ENCODE measurements at places on chromosomes 4 and X.
A peak's percentile ranks its signal among the peaks of the same experiment; 100 is the strongest.

DNA sequence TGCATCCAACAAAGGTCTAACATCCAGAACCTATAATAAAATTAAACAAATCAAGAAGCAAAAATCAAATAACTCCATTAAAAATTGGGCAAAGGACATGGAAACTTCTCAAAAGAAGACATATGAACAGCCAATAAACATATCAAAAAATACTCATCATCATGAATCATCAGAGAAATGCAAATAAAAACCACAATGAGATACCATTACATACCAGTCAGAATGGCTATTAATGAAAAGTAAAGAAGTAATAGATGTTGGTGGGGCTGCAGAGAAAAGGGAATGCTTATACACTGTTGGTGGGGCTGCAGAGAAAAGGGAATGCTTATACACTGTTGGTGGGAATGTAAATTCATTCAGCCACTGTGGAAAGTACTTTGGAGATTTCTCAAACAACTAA is 465.8 kb downstream of the ZIC3 start:
- DNase-seq: no peak

DNA sequence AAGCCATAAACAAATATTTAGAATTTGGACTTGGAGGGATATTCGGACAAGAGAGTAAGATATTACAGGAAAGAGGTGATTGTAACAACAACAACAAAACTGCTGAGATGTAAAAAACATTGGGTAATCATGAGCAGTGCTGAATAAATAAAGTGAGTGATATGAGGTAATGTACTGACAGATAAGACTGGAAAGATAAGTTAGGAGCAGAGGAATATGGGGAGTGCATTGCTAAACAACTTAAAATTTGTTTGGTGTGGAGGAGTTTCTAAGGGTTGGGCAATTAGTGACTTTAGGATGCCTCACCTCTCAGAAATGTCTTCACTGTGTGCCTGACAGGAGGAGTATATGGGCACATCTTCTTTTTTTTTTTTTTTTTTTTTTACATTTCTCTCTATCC is 637.8 kb upstream of the GRIA3 start:
- no peak for DNase-seq

DNA sequence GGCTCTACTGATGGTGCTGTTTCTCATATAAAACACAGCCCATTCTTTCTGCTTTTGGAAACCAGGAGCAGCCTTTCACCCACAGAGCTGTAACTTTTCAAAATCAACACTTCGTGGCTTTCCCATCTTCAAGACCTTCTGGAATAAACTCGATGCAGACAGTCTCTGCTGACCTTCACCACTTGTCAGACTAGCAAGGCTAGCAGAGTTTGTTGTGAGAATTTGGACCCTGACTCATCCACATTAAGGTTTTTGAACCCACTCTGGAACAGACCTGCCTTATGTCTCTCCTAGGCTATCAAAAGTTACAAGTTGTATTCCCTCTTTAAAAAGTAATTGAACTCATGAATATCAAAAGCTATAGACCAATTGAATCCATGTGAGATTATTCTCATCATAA is 88.6 kb downstream of the MAML3 start:
- no peak for DNase-seq

- no peak for DNase-seq
These were observed 511.0 kb upstream of the KLHL4 start for GRCh38 chrX:87006561-87006960.

DNA sequence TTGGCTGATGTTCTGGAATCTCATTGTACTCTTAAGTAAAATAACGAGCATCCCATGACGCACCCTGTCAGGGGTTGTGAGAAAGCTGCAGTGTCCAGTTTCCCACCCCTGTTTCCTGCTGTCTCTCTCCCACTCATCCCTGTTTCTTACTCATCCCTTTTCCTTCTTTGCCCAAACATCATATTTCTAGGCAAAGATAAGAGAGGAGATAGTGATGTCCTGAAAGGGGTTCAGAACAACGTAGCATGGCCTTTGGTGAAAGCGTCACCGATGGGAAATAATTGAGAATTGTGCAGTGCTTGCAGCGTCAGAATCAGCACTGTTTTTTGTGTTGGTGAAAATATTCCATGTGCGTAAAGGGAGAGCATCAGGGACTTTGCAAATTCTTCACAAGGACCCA is 23.5 kb upstream of the TMEM165 start:
- no peak for DNase-seq

GRCh38 chr4:6349896-6350603 is 80.4 kb downstream of the WFS1 start:
- DNase-seq: no peak

DNA sequence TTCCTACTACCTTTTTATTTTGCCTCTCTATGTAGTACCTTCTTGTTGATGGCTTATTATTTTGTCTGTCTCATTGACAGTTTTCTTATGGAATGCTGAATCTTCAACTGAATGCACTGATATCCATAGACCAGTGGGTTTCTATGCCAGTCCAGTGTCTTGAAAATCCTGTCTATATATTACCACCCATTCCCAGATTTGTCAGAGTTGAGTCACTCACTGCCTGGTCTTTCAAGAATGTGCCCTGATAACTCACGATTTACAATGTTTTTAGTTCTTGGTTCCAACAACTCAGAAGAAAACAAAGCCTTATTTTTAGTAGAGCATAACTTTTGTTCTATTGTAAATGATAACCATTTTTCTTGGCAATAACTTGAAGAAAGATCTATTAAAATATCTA is 606.0 kb upstream of the PITX2 start:
- DNase-seq: no peak

DNA sequence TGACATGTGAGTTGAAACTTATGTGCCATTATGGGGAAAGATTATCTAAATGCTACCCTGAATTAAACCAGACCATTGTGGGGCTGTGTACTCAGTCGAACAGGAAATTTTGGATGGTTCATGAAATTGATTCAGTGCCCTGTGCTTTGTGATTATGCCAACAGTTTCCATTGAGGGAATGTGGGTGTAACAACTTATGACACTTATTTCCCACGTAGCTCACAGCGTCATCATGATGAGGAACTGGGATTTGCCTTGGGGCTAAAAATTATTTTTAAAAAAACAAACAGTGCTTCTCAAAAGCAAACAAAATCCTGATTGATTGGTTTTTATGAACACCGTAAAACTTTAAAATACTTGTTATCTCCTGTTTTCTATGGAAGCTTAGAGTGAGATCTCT is 8.3 kb upstream of the CLTRN start:
- DNase-seq: no peak

GRCh38 chr4:5967783-5968182 is 50.4 kb downstream of the C4orf50 start:
- DNase-seq: no peak

DNA sequence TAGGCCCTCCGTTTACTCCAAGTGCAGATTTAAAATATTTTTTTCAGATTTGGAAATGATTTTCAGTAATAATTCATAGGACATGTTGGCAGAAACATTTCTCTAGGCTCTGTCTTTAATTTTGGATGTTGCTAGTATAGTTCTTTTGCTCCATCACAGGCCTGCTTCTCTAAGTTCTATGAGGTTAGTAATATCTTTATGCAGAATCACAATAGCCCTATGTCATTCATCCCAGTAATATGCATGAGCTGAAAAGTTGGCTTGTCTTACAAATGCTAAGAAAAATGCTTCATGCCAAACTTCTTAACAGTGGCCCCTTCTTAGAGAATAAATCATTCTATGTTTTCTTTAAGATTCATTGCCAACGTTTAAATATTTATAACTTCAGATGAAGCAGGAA is 148.3 kb upstream of the TLL1 start:
- DNase-seq: no peak

GRCh38 chr4:80265571-80266252 is 752 bp upstream of the FGF5 start:
- no peak for DNase-seq

GRCh38 chr4:69689599-69689998 is 36.6 kb upstream of the UGT2A1 start:
- no peak for DNase-seq

DNA sequence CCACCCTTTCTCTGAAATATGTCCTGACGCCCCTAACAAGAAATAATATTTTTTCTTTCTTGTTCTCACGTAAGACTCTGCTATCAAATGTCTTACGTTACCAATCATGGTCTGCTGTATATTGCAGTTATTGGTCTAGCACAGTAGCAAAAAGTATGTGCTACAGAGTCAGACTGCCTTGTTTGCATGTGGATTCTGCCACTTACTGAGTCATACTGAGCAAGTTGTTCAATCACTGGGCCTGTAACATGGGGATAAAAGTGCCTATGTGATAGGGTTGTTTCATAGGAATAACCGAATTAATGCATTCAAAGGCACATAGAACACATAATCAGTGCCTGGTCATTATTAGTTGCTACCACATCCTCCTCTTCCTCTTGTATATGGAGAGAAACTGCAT is 14.1 kb downstream of the RPGR start:
- DNase-seq: no peak

- DNase-seq: no peak
These were observed 32.3 kb upstream of the AFAP1 start for GRCh38 chr4:7971881-7972500.

DNA sequence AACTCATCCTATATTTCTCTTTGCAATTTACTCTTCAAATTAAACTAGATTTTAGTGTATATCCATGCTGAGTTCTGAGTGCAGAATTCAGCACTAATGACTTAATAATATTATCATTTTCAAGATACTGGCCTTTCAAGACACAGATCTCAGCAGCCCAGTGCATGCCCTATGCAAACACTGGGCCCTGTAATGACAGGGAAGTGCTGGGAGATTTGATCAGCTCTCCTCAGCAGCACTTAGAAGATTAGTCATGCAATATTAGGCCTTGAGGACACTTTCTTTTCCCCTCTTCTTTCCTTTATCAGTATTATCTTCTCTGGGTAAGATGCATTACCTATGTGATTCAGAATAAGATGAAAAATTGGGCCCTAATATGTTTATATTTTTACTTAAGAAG is 207.1 kb downstream of the PPP3CA start:
- DNase-seq: no peak

GRCh38 chr4:7960017-7960789 is 20.5 kb upstream of the AFAP1 start:
- peak; percentile 70 for DNase-seq

DNA sequence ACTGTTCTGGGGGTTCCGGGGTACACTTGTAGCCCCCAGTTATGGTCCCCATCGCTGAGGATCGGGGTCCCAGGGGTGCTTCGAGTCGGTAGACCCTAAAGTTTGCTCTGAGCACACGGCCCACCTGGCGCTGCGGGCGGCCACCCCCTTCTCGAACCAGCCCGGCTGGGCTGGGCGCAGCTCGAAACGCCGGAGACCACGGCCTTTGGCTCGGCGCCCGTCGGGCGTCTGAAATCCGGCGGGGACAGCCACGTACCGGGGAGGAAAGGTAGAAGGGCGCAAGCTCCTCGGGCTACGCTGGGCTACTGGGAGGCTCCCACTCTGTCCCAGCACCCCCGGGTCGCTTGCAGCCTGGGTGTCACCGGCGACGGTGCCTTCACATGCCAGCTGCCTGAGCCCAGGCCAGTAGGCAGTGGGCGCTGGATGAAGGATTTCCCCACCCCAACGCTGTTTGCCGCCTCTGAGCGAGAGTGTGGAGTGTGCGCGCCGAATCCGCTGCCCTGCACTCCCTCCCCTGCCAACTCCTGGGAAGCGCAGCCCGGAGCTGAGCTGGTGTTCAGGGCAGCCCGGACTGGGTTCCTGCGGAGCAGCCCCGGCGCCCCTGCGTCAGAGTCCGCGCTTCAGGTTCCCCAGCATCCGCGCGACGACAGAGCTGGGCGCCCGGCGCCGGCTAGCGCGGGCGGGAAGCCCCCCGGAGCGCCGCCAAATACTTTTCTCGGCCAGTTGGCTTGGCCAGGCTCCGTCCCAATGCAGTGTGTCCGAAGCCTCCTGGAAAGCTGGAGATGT is 637 bp downstream of the MAMLD1 start:
- DNase-seq: peak; percentile 24

GRCh38 chr4:184684491-184685189 is 35.1 kb downstream of the PRIMPOL start:
- no peak for DNase-seq

DNA sequence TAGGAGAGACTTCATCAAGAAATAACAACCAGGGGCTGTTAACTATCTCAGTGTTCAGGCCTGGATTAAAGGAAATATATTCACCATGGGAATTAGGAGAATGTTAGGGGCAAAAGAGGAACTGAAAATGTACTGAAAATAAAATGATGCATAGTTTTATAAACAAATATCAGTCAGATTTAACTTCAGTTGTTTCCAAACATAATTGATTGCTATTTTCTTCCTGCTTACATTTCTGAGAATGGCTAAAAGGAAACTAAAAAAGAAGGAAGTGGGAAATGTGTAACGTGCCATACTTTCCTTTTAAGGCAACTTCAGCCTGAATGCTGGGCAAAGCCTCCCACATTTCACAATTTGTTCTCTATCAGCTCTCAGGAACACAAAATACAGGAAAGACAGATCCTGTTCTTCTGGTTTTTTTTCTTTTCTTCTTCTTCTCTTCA is 178.1 kb downstream of the MAML3 start:
- no peak for DNase-seq

- no peak for DNase-seq
These were observed 28.0 kb downstream of the PDHA2 start for GRCh38 chr4:95867919-95868318.

DNA sequence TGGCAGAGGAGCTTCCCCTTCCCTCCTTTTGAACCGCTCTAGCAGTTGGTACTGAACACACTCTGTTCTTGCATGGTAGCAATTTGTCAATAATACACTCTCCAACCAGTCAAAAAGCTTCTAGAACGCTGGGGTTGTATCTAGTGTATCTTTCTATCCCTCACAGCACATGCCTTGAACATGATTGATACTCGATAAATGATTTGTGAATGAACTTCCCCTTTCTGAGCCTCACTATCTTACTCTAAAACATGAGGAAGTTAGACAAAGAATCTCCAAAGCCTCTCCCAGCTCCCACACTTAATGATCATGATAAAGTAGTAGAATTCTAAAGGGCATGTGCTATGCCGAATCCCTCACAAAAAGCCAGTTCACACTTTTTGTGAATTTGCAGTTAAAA is 64.4 kb downstream of the DLG3 start:
- DNase-seq: no peak

- DNase-seq: no peak
These were observed 178.2 kb upstream of the HCCS start for GRCh38 chrX:10932842-10933440.

GRCh38 chrX:66014084-66014483 is 25.8 kb downstream of the VSIG4 start:
- DNase-seq: no peak

- no peak for DNase-seq
These were observed 11.6 kb downstream of the POLR2B start for GRCh38 chr4:56990109-56990905.

DNA sequence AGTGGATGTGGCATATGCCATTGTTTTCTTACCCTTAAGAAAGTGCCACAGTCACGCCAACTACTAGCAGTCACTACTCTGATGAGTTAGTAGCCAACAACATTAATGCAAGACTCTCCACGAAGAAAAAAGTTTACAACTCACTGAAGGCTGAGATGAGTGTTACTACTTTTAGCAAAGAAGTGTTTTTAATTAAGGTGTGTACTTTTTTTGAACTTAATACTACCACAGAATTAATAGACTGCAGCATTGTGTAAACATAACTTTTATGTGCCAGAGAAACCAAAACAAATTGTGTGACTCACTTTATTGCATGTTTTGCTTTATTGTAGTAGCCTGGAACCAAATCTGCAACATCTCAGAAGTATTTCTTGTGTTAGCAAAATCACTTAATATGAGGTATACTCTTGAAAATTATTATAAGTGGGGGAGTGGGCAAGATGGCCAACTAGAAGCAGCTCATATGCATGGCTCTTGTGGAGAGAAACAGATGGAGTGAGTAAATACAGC is 2.2 kb upstream of the UGT2B4 start:
- DNase-seq: no peak

Measured in posterior cingulate gyrus (tissue), 11 donors.